ENCODE measurements at places on chromosomes 1 and 21.

- DNase-seq = no peak
Observed at GRCh38 chr1:21264898-21265297, 25.4 kb downstream of the ECE1 start.

GRCh38 chr1:109197158-109198042, 16.3 kb upstream of the SARS1 start:
- DNase-seq = no peak

DNA sequence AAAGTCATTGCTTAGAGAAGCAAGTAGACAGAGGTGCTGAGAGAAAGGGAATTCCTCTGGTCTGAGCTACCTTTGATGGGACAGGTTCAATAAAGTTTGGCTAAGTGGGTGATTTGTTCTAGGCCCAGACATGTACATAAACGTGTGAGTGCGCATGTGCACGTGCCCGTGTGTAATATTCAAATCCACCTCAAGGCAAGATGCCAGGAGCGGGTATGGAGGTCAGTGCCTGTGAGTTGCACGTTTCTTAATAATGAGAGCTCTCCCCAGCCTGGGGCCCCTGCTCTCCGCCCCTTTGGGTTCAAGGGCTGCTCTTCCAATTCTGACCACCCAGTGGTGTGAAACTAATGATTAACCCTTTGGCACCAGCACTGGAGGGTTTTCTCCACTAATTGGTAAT, 53.8 kb upstream of the LMO4 start:
- no peak for DNase-seq

DNA sequence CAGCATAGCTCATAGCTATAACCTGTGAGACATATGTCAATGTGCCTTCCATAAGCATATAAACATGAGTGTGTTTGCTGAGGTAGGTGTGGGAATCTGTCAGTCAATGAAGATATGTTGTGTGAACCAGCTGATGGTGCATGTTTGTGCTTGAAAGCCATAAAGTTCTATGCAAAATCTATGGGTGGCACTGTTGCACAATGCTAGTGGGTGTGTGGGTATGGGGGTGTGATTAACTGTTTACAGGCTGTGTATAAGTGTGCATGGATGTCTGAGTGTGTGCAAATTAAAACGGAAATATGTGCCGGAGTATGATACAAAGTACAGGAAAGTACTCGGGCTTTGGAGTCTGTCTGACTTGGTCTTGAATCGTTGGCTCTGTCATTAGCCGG, 1.0 kb upstream of the ATP2B4 start:
- peak; percentile 75 for DNase-seq

- DNase-seq = no peak
Observed at GRCh38 chr1:25006770-25007169, 76.7 kb upstream of the RUNX3 start.

Measured in activated CD4-positive, alpha-beta memory T cell treated with anti-CD3 and anti-CD28 coated beads, Interleukin-2, amount 10 ng/mL, durations not matched to agents 7 days and 5 days (primary cell).